ENCODE measurements at places on chromosomes 13 and 19. TPM values are rescaled to one million over a fixed set of nuclear protein-coding genes. Genes with fewer than 3 reads are reported as not detected.

Gene ARHGAP33
- polyA plus RNA-seq: 22.9 TPM

Gene WTIP
- 40.3 TPM for polyA plus RNA-seq

Gene TMPRSS9
- polyA plus RNA-seq: 0.29 TPM

Gene CAPN12
- 6.0 TPM for polyA plus RNA-seq

Gene PEG3
- polyA plus RNA-seq: 79.8 TPM

Gene PLPP2
- polyA plus RNA-seq: 3.1 TPM

Gene SULT2A1
- polyA plus RNA-seq: not detected

Gene PCDH8
- 0.05 TPM for polyA plus RNA-seq

Gene S1PR4
- polyA plus RNA-seq: 0.17 TPM

Gene CKAP2
- 63.7 TPM for polyA plus RNA-seq

Gene IGFL1
- 0.10 TPM for polyA plus RNA-seq

Gene DNAJC3
- polyA plus RNA-seq: 43.0 TPM

Gene MEDAG
- polyA plus RNA-seq: 2.2 TPM

Gene NAPA
- polyA plus RNA-seq: 160 TPM

Gene ZNF581
- polyA plus RNA-seq: 35.7 TPM

Gene PRSS57
- 0.17 TPM for polyA plus RNA-seq

Gene CYP2B6
- polyA plus RNA-seq: 2.0 TPM

Gene AZU1
- 0.76 TPM for polyA plus RNA-seq

Gene OLFM4
- polyA plus RNA-seq: 0.77 TPM

Gene PPM1N
- 0.25 TPM for polyA plus RNA-seq

Gene ADGRL1
- 45.4 TPM for polyA plus RNA-seq

Gene FUT6
- polyA plus RNA-seq: 6.9 TPM
